Thyroid gland (tissue), 4 donors: ENCODE measurements at places on chromosomes 2 and 18. TPM values are rescaled to one million over a fixed set of nuclear protein-coding genes. Genes with fewer than 3 reads are reported as not detected.

DYNAP gene
- total RNA-seq: not detected

EGR4 gene
- not detected for total RNA-seq

PDE11A gene
- 3.8 TPM for total RNA-seq

CAPN14 gene
- not detected for total RNA-seq

OSBPL6 gene
- total RNA-seq: 2.3 TPM

NDC80 gene
- 1.4 TPM for total RNA-seq

CRYGC gene
- total RNA-seq: not detected

ANO7 gene
- total RNA-seq: not detected

LHCGR gene
- total RNA-seq: 1.3 TPM

IL1RL1 gene
- 4.8 TPM for total RNA-seq

IL18RAP gene
- 2.8 TPM for total RNA-seq

HNMT gene
- 18.4 TPM for total RNA-seq

IL36G gene
- total RNA-seq: not detected

SOX11 gene
- not detected for total RNA-seq

DNA sequence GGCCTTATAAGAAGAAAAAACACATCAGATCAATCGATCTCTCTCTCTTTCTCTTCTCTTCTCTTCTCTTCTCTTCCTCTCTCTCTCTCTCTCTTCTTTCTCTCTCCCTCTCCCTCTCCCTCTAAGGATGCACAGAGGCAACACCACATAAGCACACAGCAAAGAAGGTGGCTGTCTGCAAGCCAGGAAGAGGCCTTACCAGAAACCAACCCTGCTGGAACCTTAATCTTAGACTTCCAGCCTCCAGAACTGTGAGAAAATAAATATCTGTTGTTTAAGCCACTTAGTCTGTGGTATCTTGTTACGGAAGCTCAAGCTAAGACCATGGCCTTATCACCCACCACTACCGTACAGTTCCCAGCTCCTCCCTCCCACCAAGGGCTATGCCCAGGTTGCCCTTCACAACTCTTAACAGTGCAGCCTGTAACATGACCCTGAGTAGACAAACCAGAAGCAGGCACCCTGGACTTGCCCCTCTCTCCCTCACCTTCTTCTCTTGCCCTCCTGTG lies 25.2 kb upstream of the TMEM237 start:
- no peak for DNase-seq

DNA sequence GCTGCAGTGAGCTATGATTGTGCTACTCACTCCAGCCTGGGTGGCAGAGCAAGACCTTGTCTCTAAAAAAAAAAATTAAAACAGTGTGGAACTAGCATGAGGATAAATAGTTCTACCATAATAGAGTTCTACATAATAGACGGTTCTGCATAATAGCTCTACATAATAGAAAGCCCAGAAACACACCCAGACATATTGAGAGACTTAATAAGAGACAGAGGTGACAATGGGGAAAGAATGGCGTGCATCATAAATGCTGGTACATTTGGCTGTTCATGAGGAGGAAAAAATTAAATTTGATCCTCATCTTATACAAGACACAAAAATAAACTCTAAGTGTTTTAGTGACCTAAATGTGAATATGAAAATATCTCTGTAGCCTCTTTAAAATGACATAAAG lies 58.5 kb downstream of the PTRHD1 start:
- DNase-seq: no peak

DNA sequence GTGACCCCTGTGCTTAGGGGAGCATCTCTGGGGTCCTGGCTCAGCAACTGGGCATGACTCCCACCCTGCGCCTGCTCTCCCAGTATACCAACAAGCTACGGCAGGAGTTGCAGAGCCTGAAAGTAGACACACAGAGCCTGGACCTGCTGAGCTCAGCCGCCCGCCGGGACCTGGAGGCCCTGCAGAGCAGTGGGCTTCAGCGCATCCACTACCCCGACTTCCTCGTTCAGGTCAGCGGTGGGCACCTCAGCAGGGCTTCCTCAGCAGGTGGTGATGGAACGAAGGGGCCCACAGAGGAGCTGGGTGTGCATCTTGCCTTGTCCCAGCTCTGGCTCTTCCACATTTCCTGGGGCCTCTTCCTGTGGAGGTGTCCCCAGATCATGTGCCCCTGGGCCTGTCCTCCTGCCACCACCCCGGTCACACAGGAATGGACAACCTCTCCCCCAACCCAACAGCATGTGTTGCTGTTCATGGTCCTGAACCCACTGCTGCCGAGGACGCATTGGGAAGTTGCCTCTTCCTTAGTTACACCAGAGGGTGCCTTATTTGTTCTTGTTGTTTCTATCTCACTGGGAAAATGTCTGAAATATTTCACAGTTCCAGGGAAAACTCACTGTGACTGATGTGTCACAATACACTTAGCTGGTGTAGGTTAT lies 10.8 kb downstream of the PROM2 start:
- DNase-seq: no peak

DNA sequence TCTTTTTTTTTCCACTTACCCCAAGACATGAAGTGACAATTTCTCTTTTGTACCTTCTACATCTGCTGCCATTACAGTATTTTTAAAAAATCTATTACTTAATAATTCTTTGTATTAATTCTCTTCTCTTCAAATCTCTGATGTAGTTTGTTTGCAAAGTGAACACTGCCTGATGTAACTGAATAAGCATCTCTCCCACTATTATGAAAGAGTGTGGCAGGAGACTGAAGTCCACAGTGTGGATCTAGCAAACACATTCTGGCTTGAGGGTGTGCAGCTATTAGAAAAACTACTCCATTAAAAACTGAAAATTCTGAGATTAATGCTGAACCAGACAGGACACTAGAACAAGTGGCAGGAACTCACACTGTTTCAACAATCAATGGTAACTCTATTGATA lies 5.0 kb upstream of the SERPINB8 start:
- DNase-seq: no peak

- no peak for DNase-seq
Measured at GRCh38 chr2:189498205-189498604, 56.9 kb downstream of the WDR75 start.

GRCh38 chr18:61172624-61173023 lies 160.6 kb upstream of the CDH20 start:
- DNase-seq: no peak

- DNase-seq: no peak
Measured at GRCh38 chr2:152558158-152558984, 158.9 kb downstream of the PRPF40A start.

DNA sequence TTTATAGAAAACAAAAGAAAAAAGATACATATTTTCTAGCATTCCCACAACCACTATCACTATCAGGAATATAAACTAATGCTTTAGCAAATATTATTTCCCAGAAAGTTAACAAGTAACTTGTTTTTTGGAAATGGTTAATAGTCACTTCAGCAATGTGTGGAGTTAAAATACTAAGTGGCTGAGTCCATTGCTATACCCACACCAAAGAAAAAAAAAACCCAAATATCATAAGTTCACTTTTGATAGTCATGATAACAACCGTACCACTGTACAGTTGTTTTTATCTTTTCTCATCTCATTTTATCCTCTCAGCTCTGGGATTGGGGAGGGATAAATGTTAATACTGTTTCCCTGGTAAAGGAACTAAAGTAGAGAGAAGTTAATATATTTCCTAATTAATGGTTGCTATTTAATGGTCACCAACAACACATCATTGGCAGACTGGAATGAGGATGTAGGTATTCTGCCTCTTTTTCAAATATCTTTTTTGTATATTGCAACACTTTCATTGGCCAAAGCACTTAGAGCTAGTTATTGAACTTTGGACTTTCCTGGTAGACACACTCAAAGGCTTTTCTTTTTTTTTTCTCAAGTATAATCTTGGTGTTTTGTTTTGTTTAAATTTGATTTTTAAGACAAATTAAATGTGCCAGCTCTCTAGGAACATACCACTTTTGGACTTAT lies 18.4 kb upstream of the KANSL1L start:
- DNase-seq: no peak

GRCh38 chr2:32772638-32773447 lies 145.0 kb downstream of the TTC27 start:
- DNase-seq: no peak

DNA sequence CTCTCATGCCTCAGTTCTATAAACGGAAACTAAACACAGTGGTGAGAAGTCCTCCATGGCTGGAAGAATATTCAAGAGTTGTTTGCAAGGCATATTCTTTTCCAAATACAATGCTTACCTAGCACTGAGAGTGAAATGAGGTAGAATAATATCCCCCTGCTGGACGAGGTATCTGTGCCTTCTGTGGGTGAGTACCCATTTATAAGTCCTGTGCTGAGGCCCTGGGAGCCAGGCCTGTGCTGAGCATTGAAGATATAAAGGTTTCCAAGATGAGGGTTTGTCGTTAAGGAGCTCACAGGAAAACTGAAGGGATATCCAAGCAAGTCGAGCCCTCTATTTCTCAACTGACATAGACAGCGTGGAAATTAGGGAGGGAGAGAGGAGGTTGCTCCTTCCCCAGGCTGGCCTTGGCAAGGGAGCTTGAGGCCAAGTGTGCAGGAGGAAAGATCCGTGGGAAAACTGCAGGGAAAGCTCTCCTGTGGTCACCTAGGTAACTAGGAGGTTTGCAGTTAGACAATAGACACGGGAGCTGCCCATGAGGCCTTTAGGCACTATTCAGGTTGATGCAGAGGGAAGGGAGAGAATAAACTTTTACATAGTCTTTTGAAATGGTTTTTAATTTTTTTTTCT lies 17.6 kb downstream of the PTPRM start:
- no peak for DNase-seq

DNA sequence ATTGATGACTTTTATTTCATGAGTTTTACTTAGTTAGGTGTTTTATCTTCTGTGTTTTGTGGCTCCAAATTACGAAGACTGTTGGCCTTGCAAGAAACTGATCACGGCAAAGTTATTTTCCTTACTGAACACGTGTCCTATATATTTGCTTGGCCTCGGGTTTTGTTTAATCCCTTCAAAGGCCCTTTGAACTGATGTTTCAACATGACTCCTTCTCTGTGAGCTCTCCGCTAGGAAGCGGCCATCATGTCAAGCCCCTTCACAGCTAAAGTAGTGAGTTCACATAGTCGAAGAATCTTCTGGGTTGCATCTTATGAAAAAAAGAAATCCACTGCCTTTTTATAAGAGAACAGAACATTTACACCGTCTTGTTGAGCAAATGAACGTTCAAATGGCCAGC lies 159.3 kb downstream of the GBX2 start:
- DNase-seq: no peak

GRCh38 chr2:159616286-159616701 lies at the start of gene BAZ2B:
Gene BAZ2B, minus strand, starts transcription at chr2:159616548. Its CDS starts 137,829 bp downstream, at chr2:159478719.
- peak; percentile 19 for DNase-seq

- no peak for DNase-seq
Measured at GRCh38 chr2:42060028-42060427, 12.2 kb downstream of the PKDCC start.

GRCh38 chr18:10659000-10659399 lies 133.2 kb downstream of the NAPG start:
- DNase-seq: no peak

- peak; percentile 75 for DNase-seq
Measured at GRCh38 chr2:207767461-207768167, 2.1 kb downstream of the FZD5 start.

DNA sequence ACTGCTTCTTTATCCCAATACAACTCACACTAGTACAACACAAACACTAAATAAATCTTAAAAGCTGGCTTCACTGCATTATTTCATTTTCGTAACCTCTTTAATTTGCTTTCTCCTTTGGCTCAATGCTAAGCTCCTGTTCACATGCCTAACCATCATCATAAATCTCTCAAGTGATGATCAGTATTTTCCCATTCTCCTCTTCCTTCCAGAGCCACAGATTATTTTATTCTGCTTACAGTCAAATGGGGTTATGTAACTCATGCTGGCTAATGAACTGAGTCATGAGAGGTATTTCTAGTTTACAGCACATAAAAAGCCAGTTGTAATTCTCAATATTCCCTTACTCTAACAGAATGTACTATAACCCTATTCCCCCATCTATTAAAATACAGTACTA lies 350.4 kb upstream of the ZC3H15 start:
- DNase-seq: no peak

GRCh38 chr2:23571085-23571484 lies 186.1 kb downstream of the KLHL29 start:
- no peak for DNase-seq

DNA sequence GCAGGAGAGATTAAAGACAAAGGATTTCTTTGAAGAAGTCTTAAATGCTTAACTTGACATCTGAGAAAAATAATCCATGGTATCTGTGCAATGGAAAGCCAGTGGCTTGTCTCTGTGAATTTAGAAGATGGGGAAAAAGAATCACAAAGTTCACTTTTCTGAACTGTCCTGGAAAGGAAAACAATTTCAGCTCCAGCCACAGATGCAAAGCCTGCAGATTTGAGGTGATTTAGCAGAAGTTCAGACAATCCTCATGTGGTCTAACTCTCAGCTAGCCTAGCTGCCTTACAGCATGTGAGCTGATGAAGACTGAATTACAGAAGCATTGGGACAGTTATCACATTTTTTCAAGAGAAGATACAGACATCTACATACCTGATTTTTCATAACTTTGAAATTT lies 126.7 kb upstream of the ITGB6 start:
- DNase-seq: no peak

- peak; percentile 71 for DNase-seq
Measured at GRCh38 chr2:230781130-230781797, 68.6 kb downstream of the CAB39 start.

- DNase-seq: no peak
Measured at GRCh38 chr18:3538456-3538855, 88.5 kb downstream of the TGIF1 start.

GRCh38 chr2:111169924-111170323 lies 49.2 kb downstream of the BCL2L11 start:
- DNase-seq: no peak

- DNase-seq: no peak
Measured at GRCh38 chr18:54794823-54795222, 33.5 kb upstream of the RAB27B start.

GRCh38 chr18:37482002-37482401 lies 83.6 kb downstream of the CELF4 start:
- DNase-seq: no peak

- no peak for DNase-seq
Measured at GRCh38 chr2:227862741-227863588, 8.5 kb upstream of the DAW1 start.

GRCh38 chr2:62303788-62304187 lies 107.9 kb downstream of the B3GNT2 start:
- no peak for DNase-seq

DNA sequence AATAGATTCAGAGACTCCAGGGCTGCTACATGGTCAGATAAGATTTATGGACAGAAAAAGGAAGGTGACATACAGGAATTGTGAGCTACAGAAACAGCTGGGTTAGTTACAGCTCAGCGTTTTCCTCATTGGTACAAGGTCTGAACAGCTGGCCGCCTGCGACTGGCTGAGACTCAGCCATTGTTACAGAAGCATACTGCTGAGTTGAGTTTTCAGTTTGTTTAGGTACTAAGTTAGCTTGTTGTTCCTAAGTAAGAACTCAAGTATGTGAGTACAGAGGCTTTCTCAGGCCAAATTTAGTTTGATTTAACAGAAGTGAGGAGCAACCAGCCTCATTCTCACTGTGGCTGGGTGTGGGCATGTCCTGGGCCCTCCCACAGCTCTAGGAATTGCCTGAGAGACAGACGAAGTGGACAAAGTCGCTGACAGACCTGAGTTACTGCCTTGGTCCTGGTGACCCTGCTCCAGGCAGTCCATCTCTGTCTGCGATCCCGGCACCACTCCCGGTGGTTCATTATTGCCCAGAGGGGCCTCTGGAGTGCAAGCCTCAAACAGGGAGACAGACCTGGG lies 27.8 kb upstream of the RHOB start:
- peak; percentile 73 for DNase-seq
